Activated naive CD8-positive, alpha-beta T cell treated with anti-CD3 and anti-CD28 coated beads for 36 hours (primary cell): ENCODE measurements at places on chromosomes 3 and 15. TPM values are rescaled to one million over a fixed set of nuclear protein-coding genes. Genes with fewer than 3 reads are reported as not detected.

- peaks cover 1% of the 10 kb centered on the region for H3K4me1 ChIP-seq
- DNase-seq = no peak
- H3K4me3 ChIP-seq = no peak overlapping the region
- H3K27me3 ChIP-seq = no peaks in the 10 kb centered on the region
- no peak overlapping the region for H3K27ac ChIP-seq
- no peaks in the 10 kb centered on the region for H3K36me3 ChIP-seq
Observed at GRCh38 chr3:184663756-184664155, 48.1 kb downstream of the MAGEF1 start.

DNA sequence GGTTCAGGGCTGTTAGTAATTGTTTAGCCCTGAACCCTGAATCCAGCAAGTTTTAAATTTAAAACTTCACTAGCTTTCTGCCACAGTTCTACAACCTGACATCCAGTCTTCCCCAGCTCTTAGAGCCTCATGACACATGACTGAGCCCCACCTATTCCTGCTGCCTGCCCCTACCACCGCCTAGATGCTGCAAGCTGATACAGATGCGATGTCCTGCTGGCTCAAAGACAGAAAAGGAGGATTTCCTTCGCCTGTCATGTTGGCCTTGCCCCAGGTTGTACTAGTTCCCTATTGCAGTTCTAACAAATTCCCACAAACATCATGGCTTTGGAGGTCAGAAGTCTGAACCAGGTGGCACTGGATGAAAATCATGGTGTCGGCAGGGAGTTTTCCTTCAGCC lies 510.6 kb upstream of the PPP2R3A start:
- no peaks in the 10 kb centered on the region for H3K36me3 ChIP-seq
- H3K27ac ChIP-seq = no peak overlapping the region
- no peaks in the 10 kb centered on the region for H3K27me3 ChIP-seq
- H3K4me1 ChIP-seq = no peaks in the 10 kb centered on the region

The CTDSPL gene
- 2.3 TPM for total RNA-seq

The NRG4 gene
- total RNA-seq = not detected

- peaks cover 5% of the 10 kb centered on the region for H3K27me3 ChIP-seq
- peaks cover 10% of the 10 kb centered on the region for H3K4me1 ChIP-seq
- H3K36me3 ChIP-seq = peaks cover 7% of the 10 kb centered on the region
- peak; percentile 8 for DNase-seq
- H3K27ac ChIP-seq = no peak overlapping the region
Observed at GRCh38 chr3:72538070-72538745, 310.0 kb downstream of the SHQ1 start.

- no peak overlapping the region for H3K27ac ChIP-seq
- H3K36me3 ChIP-seq = peaks cover 37% of the 10 kb centered on the region
- H3K4me3 ChIP-seq = no peak overlapping the region
Observed at GRCh38 chr3:128060473-128061381, 8.5 kb downstream of the SEC61A1 start.

- no peak for DNase-seq
- peaks cover 25% of the 10 kb centered on the region for H3K4me1 ChIP-seq
- peaks cover 51% of the 10 kb centered on the region for H3K27me3 ChIP-seq
- H3K36me3 ChIP-seq = no peaks in the 10 kb centered on the region
Observed at GRCh38 chr3:45894015-45894414, 7.7 kb downstream of the CCR9 start.

DNA sequence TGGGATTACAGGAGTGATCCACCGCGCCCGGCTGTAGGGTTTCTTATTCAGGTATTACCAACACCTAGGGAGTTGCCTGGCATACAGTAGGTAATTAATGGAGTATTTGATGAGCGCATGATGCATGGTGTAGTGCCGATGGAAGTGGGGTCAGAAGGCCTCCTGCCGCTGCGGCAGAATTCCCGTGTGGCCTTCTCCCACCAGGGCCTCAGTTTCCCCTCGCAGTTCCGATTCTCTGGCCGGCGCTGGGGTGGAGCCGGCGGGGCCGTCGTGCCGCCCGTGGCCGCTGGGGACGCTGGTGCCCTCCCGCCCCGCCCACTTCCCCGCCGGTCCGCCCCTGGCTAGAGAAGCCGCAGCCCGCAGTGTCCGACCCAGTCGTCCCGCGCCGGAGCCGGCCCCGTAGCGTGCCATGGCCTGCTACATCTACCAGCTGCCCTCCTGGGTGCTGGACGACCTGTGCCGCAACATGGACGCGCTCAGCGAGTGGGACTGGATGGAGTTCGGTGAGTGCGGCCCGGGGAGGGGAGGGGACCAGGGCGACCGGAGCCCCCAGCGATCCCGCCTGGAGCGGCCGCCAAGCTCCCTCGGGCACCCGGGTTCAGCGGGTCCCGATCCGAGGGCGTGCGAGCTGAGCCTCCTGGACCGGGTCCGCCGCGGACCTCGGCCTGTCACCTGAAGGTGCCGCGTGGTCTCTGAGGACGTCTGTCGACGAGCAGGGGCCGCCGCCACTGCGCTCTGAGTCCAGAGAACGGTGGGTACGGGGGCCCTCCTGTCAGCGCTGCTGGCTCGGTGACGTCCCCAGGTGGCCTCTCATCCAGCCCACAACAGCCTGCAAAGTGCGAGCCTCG lies at the start of gene IRAK2:
Gene IRAK2, plus strand, starts transcription at position 374 of the 848 bp plus-strand sequence. Its CDS starts 36 bp downstream, at position 410.
- peaks cover 13% of the 10 kb centered on the region for H3K36me3 ChIP-seq
- peaks cover 29% of the 10 kb centered on the region for H3K4me1 ChIP-seq
- peak; percentile 69 for DNase-seq
- no peak within 1 kb of the TSS for H3K27ac ChIP-seq
- H3K4me3 ChIP-seq = peak within 1 kb of the TSS; percentile 75

DNA sequence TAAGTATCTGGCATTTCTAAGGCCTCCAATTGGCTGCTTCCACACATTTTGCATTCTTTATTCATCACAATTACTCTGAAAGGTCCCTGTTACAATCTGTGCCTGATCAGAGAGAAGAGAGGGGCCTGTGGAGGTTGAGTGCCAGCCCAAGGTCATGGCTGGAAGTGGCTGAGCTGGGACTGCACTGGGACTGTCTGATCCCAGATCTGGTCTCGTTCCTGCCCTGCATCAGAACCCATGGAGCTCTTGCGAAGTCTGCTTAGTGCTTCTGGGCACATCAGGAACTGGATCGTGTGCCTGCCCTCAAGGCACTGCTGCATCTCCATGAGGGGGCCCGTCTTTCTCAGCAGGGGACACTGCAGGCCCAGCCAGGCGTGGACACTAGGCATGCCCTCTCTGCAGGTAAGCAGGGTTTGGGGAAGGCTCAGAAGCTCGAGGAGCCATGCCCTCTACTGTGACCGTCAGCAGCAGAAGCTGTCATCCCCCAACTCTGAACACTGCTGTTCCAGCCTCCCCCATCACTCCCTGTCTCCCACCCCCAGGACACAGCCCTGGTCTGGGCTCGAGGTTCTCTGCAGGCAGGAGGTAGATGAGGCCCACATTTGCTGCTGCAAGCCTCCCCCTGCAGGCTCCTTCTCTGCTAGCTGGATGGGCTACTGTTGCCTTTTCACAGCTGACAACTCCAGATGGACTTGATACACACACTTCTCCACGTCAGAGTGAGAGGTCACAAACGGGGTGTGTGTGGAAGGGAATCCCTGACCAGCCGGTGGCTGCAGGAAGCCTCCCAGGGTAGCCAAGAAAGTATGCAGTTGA lies 96.5 kb upstream of the PRR23E start:
- no peak for DNase-seq
- H3K27ac ChIP-seq = no peak overlapping the region
- H3K4me1 ChIP-seq = no peaks in the 10 kb centered on the region
- H3K36me3 ChIP-seq = no peaks in the 10 kb centered on the region
- no peak overlapping the region for H3K4me3 ChIP-seq
- H3K27me3 ChIP-seq = peaks cover 3% of the 10 kb centered on the region

DNA sequence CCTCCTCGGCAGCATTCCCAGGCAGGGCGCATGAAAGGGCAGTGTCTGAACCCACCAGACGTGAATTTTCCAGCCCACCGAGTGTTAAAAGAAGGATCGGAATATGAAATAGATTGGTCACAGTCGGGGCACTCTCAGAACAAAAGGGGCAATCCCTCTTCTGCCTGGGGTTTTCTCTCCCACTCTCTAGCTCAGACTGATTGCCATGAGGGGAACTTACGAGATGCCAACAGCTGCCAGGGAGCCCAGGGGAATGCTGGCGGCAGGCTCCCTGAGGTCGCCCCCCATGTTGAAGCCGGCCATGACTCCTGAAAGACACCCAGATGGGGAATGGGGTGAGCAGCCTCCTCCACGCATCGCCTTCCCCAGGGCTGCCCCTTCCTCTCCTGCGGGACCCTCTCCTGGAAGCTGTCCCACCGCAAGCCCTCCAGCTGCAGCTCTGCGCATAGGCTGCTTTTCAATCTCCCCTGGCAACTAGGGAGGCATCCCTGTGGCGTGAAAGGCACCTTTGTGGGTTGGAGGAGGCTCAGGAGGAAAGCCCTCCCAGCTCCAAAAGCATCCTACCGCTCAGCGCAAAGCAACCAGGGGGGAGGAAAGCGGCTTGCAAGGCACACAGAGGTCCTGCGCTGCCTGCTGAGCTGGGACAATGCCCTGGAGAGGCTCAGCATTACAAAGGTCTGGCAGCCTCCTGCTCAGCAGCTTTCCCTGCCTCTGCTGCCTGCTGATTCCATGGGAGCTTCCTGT lies 64.8 kb upstream of the HEG1 start:
- no peaks in the 10 kb centered on the region for H3K36me3 ChIP-seq
- no peak for DNase-seq
- no peaks in the 10 kb centered on the region for H3K27me3 ChIP-seq
- H3K4me1 ChIP-seq = peaks cover 58% of the 10 kb centered on the region
- H3K27ac ChIP-seq = peak overlapping the region; percentile 88

The ZBED2 gene
- 122 TPM for total RNA-seq

GRCh38 chr3:31431321-31431720 lies 101.4 kb upstream of the STT3B start:
- H3K4me3 ChIP-seq = no peak overlapping the region
- H3K36me3 ChIP-seq = no peaks in the 10 kb centered on the region
- peaks cover 4% of the 10 kb centered on the region for H3K4me1 ChIP-seq
- no peak overlapping the region for H3K27ac ChIP-seq
- no peak for DNase-seq

The CHL1 gene
- total RNA-seq = not detected

The SPESP1 gene
- total RNA-seq = 1.4 TPM

The AHSG gene
- total RNA-seq = not detected
